Activated CD4-positive, CD25-positive, alpha-beta regulatory T cell treated with anti-CD3 and anti-CD28 coated beads, Interleukin-2, amount 50 U/mL, for 16 hours (primary cell): ENCODE measurements at places on chromosomes 12 and 14.

GRCh38 chr14:55915456-55915855, 202.8 kb upstream of the PELI2 start:
- no peak for DNase-seq

- DNase-seq, result no peak
These were observed 30.3 kb downstream of the YEATS4 start for GRCh38 chr12:69389831-69390230.

- no peak for DNase-seq
These were observed 521.0 kb downstream of the FUT8 start for GRCh38 chr14:65933400-65934069.

DNA sequence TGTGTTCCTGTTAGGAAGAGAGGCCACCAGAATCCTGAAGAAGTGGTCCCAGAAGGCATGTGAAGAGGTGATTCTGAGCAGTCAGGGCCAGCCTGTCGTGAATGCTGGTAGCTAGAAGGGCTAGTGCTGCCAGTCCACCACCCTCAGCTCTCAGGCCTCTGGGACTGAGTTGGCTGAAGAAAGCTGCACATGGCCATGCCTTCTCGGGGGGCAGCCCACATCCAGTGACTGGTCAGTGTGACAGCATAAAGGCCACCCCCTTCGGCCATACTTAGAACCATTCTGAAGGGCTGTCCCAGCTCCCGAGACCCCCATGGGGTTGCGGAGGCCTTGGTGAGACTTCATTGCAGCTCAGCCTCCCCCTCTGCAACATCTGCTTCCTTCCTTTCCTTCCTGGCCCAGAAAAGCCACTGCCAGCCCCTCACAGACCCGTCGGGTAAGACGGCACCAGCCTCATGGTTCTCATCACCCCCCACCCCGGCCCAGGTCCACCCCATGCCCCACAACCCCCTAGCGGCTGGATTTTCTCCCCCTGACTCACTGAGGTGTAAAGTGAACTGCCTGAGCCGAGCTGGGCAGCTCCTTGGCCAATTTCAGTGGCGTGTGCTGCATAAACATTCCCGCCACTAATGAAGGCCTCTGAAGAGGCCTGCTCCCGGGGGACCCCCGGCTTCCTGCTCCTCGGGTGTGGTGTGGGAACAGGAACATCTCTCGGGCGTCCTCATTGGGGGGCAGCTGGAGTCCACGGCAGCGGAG, 49.5 kb upstream of the DIO3 start:
- DNase-seq, result no peak
